ENCODE measurements at places on chromosomes 12 and 14.
A peak's percentile ranks its signal among the peaks of the same experiment; 100 is the strongest.

- no peak overlapping the region for H3K4me3 ChIP-seq
- no peak overlapping the region for H3K27ac ChIP-seq
- DNase-seq = no peak
- H3K36me3 ChIP-seq = peaks cover 7% of the 10 kb centered on the region
These were observed 208.4 kb downstream of the PPM1H start for GRCh38 chr12:62726471-62726980.

DNA sequence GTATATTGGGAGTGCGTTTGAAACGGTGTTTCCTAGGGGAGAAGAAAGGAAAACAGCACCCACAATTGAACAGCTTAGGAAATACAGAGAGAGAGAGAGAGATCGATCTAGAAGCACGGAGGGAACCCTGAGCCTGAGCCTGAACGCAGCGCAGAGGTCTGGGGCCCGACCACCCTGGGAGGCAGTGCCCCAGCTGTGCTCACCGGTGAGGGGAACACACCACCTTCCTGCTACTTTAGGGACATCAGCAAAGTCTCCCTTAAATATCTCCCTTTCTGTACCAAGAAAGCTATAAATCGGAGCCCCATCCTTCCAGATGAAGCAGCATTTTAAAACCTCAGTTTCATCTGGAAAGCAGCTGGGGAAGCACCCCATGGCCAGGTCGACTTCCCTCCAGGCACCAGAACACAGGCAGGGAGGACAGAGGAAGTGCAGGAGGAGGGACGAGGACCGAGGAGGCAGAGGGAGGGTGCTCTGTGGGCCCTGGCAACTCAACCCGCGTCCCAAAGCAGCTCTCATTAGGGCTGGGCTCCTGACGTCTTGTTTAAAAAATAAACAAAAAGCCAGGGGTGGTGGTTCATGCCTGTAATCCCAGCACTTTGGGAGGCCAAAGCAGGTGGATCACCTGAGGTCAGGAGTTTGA lies 12.2 kb downstream of the RIMBP2 start:
- peaks cover 11% of the 10 kb centered on the region for H3K27me3 ChIP-seq
- H3K36me3 ChIP-seq = no peaks in the 10 kb centered on the region
- peak overlapping the region; percentile 23 for H3K4me3 ChIP-seq
- peak overlapping the region; percentile 26 for H3K27ac ChIP-seq
- no peak for DNase-seq

DNA sequence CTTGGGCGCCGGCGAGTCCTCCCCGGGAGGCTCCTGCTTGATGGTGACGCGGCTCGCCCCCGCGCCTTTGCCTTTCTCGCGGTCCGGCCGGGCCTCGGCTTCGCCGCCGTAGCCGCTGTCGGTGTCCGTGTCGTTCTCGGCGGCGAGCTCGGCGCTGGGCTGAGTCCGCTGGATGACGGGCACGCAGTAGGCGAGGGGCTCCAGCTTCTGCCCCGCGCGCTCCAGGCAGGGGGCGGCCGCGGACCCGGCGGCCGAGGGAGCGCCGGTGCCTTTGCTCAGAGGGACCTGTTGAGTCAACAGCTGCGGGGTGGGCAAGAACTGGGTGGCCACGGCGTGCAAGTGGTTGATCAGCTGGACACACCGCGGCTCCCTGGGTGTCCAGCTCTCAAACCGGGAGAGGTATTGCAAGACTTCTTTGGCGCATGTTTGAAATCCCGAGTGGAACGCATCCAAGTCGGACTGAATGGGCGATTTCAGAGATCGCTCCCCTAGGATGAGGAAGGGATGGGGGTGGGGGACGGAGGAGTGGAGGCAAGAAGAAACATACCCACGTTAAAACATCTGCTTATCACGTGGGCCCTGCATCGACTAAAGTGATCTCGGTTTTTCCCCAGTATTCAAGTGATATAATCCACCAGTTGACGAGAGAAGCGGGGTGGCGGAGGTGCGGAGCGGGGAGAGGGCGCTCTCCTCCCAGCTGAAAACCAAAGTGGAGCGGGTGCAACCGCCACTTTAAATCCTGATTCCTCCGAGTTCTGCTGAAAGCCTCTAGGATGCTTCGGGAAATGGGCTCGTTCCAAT lies 2.0 kb downstream of the BHLHE41 start:
- H3K4me1 ChIP-seq = peaks cover 7% of the 10 kb centered on the region
- H3K27me3 ChIP-seq = peaks cover 83% of the 10 kb centered on the region
- H3K36me3 ChIP-seq = peaks cover 10% of the 10 kb centered on the region
- peak; percentile 73 for DNase-seq

GRCh38 chr12:84636801-84637290 lies 275.8 kb downstream of the SLC6A15 start:
- H3K4me1 ChIP-seq = peaks cover 5% of the 10 kb centered on the region
- no peak overlapping the region for H3K4me3 ChIP-seq
- DNase-seq = no peak
- H3K27ac ChIP-seq = no peak overlapping the region

- H3K4me1 ChIP-seq = peaks cover 10% of the 10 kb centered on the region
- peak overlapping the region; percentile 81 for H3K4me3 ChIP-seq
- no peaks in the 10 kb centered on the region for H3K27me3 ChIP-seq
- H3K27ac ChIP-seq = peak overlapping the region; percentile 100
These were observed 92.4 kb downstream of the TMTC1 start for GRCh38 chr12:29691161-29691854.

DNA sequence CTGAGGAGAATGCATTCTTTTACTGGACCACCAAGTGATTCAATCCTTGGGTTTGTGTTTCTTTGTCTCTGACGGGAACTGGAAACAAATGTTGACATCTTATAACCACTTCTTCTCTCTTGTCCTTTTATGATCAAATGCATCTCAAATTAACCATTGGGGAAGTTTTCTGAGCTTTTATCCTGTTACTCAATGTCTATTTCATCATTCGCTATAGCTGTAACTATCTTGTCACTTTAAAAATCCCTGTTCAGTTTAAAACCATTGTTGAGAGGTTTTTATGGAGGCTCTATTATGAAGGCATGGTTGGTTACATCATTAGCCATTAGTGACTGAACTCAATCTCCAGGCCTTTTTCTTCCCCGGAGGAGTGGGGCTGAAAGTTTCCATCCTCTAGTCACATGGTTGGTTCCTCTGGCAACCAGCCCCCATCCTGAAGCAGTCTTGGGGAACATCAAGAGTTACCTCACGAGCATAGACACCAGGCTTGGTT lies 2.7 kb upstream of the CLEC6A start:
- peaks cover 6% of the 10 kb centered on the region for H3K4me1 ChIP-seq
- peaks cover 4% of the 10 kb centered on the region for H3K36me3 ChIP-seq
- DNase-seq = no peak
- H3K27me3 ChIP-seq = peaks cover 11% of the 10 kb centered on the region
- H3K4me3 ChIP-seq = no peak overlapping the region

DNA sequence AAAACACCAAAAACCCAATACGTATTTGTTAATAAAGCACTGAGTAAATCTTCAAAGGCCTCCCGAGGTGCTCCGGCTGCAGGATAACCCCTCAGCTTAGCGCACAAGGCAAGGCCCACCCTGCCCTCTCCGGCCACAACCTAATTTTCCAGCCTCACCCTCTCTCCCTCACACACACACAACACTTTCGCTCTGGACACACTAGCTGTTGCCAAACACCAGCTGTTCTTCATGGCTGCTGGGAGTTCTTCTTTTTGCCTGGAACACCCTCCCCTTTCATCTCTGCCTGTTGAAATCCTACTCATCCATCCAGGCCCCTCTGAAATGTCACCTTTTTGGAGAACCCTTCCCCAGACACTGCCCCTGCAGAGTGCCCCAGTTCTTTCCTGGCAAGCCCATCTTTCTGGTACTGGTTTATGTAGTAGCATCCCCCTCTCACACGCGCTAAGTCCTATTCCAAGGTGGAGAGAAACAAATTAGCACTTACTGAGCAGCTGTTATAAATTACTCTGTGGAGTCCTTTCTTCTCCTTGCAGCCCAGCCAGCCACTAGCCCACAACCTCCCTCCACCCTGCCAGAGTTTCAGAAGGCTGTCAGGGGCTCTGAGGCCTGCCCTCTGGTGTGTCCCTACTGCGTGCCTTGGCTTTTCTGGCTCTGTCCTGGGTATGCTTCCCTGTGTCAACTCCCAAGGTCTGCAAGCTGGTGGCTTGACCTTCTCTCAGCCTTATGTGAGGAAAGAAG lies 805 bp upstream of the CRACR2A start:
- H3K4me1 ChIP-seq = peaks cover 12% of the 10 kb centered on the region
- peak overlapping the region; percentile 26 for H3K27ac ChIP-seq
- DNase-seq = peak; percentile 53
- H3K36me3 ChIP-seq = peaks cover 14% of the 10 kb centered on the region

DNA sequence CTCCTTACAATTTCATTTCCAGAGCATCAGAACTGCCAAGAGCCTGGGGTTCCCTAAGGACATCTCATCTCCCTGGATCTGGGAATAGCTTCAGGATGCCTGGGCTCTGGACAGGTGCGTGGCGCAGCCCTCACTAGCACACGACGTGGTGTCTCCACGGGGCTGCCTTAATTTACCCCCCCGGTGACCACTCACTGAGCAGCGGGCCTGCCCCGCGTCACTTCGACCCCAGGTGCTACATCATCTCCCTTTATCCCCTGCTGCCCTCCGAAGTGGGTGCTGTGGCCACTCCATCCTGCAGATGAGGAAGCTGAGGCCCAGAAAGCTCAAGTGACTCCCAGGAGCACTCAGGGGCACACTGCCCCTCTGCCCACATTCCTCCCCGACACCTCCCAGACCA lies 177.8 kb upstream of the SFSWAP start:
- H3K4me1 ChIP-seq = no peaks in the 10 kb centered on the region
- no peak overlapping the region for H3K27ac ChIP-seq
- H3K27me3 ChIP-seq = peaks cover 38% of the 10 kb centered on the region
- no peak for DNase-seq

DNA sequence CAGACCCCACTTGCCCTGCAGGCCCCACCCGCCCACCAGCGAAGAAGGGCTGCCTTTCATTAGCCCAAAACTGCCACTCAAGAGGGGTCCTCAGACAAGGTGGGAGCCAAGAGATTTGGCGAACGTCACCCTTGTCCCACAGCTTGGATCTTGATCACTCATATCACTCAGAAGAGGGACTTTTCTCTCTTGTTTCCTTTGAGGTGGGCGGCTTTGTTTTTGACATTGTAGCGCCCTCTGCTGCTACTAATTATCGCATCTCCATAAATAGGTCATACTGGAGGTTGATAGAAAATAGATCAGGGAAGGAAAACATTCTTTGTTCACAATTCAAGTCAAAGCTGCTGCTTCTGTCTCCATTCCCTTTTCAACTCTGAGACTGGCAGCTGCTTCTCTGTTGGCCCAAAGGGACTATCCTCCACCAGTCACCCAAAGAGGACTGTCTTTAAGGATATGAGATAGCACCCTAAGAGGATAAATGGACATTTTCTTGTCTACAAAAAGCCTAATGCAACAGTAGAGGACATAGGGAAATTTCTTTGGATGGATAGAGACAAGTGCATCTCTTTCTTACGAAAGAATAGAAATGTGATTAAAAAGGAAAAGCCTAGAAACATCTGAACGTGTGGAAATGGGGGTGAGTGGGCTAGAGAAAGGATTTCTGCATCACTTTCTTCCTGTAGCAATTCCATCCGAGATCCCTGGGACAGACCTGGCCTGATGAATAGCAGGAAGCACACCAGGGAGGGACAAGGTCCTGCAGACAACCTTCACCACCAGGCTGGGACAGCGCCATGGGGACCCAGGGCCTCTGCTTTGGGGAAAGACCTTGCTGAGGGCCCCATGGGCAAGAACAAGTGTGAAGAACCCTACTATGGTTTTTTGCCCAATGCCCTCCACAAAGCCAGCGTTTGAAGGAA lies 115.8 kb downstream of the DAD1 start:
- no peak overlapping the region for H3K27ac ChIP-seq
- H3K36me3 ChIP-seq = no peaks in the 10 kb centered on the region
- peaks cover 39% of the 10 kb centered on the region for H3K4me1 ChIP-seq
- no peak for DNase-seq
- H3K27me3 ChIP-seq = peaks cover 34% of the 10 kb centered on the region

GRCh38 chr12:116687888-116688287 lies 50.0 kb downstream of the SPRING1 start:
- H3K4me3 ChIP-seq = no peak overlapping the region
- no peaks in the 10 kb centered on the region for H3K36me3 ChIP-seq
- DNase-seq = no peak
- peaks cover 21% of the 10 kb centered on the region for H3K27me3 ChIP-seq

GRCh38 chr14:103520269-103520656 lies 2.4 kb downstream of the CKB start:
- DNase-seq = no peak
- H3K4me1 ChIP-seq = peaks cover 20% of the 10 kb centered on the region
- H3K27ac ChIP-seq = peak overlapping the region; percentile 79
- no peaks in the 10 kb centered on the region for H3K36me3 ChIP-seq
- peaks cover 13% of the 10 kb centered on the region for H3K27me3 ChIP-seq
- H3K4me3 ChIP-seq = peak overlapping the region; percentile 78

DNA sequence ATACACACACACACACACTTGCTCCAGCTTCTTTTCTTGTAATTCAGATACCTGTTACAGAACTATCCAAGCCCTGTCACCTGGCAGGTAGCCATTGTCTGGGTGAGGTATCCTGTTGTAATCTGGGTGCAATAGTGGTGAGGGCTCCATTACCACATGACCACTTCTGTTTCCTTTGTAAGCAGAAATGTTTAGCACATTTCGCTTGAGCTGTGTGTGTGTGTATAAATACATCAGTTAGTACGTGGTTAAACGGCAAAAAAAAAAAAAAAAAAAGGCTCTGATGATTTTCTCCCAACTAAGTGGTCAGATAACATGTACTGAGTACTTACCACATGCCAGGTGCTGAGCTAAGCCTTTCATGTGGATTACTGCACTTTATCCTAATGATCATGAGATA lies 129.3 kb upstream of the SSTR1 start:
- H3K4me1 ChIP-seq = peaks cover 7% of the 10 kb centered on the region
- H3K36me3 ChIP-seq = no peaks in the 10 kb centered on the region

DNA sequence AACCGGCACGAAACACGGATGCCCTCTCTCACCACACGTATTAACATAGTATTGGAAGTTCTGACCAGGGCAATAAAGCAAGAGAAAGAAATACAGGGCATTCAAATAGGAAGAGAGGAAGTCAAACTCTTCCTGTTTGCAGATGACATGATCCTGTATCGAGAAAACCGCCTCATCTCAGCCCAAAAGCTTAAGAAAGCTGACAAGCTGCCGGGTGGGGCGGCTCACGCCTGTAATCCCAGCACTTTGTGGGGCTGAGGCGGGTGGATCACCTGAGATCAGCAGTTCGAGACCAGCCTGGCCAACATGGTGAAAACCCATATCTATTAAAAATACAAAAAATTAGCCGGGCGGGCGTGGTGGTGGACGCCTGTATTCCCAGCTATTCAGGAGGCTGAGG lies 17.7 kb downstream of the OR6S1 start:
- peak overlapping the region; percentile 67 for H3K4me3 ChIP-seq
- H3K27ac ChIP-seq = peak overlapping the region; percentile 97
- H3K27me3 ChIP-seq = peaks cover 78% of the 10 kb centered on the region
- H3K4me1 ChIP-seq = peaks cover 27% of the 10 kb centered on the region
- peak; percentile 25 for DNase-seq
- H3K36me3 ChIP-seq = peaks cover 3% of the 10 kb centered on the region

- H3K36me3 ChIP-seq = no peaks in the 10 kb centered on the region
- peaks cover 6% of the 10 kb centered on the region for H3K27me3 ChIP-seq
- no peak for DNase-seq
- H3K27ac ChIP-seq = peak overlapping the region; percentile 16
- H3K4me3 ChIP-seq = no peak overlapping the region
- H3K4me1 ChIP-seq = no peaks in the 10 kb centered on the region
These were observed 36.0 kb upstream of the SNX6 start for GRCh38 chr14:34665785-34666435.

GRCh38 chr12:28132398-28132797 lies 57.9 kb upstream of the CCDC91 start:
- no peaks in the 10 kb centered on the region for H3K36me3 ChIP-seq
- H3K27me3 ChIP-seq = no peaks in the 10 kb centered on the region
- H3K4me1 ChIP-seq = no peaks in the 10 kb centered on the region
- no peak for DNase-seq

All from type B pancreatic cell (in vitro differentiated cells).